ENCODE measurements at places on chromosomes 4 and X.

GRCh38 chr4:78654807-78655206 is 103.2 kb downstream of the ANXA3 start:
- no peaks in the 10 kb centered on the region for H3K36me3 ChIP-seq
- no peaks in the 10 kb centered on the region for H3K27me3 ChIP-seq
- peaks cover 16% of the 10 kb centered on the region for H3K4me1 ChIP-seq
- H3K27ac ChIP-seq, result no peak overlapping the region
- H3K4me3 ChIP-seq, result no peak overlapping the region

GRCh38 chr4:110231869-110232268 is 33.5 kb upstream of the ELOVL6 start:
- H3K4me3 ChIP-seq, result no peak overlapping the region
- H3K27me3 ChIP-seq, result no peaks in the 10 kb centered on the region
- no peak overlapping the region for H3K27ac ChIP-seq
- H3K36me3 ChIP-seq, result no peaks in the 10 kb centered on the region
- H3K4me1 ChIP-seq, result no peaks in the 10 kb centered on the region
- DNase-seq, result no peak

DNA sequence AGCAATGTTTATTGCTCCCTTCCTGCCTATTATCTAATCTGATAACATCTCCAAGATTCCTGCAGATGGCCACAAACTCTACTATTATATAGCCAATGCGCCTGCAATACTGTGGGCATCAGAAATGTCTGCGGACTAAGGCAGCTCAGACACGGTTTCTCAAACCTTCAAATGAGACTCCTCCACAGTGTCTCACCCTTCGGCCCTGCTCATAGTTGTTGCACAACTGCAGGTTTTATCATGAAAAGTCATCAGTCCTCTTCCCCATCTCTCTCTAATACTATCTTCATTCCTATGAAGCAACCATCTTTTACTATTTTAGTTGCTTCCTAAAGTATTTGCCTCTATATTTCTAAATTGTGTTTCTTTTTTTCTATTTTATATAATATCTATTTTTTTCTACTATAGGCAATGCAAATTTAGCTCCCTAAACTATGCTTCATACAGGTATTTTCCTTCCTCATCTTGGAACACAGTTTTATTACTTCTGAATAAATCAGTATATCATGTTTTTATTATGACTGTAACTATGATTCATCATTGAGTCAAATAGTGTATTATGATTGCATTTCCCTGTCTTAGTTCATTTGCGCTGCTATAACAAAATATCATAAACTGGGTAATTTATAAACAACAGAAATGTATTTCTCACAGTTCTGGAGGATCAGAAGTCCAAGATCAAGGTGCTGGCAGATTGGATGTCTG is 129.7 kb upstream of the EDNRA start:
- H3K4me1 ChIP-seq, result no peaks in the 10 kb centered on the region
- no peaks in the 10 kb centered on the region for H3K27me3 ChIP-seq
- DNase-seq, result no peak
- H3K27ac ChIP-seq, result no peak overlapping the region
- H3K4me3 ChIP-seq, result no peak overlapping the region

DNA sequence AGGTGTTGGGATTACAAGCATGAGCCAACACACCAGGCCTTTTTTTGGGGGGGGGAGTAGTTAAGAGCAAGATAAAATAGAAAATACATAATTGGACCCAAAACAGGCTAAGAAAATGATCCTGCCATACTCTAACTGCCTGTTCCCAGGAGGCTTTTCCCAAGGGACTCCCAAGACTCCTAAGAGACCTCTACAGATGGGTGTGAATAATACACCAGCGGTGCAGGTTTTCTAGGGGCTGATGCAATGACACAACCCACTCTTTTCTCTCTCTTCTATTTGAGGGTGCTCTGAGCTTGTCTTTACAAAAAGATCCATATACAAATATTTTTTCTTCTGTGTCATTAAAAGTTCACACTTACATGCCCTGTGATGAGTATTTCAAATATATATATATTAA is 116.9 kb downstream of the RASL11B start:
- no peaks in the 10 kb centered on the region for H3K27me3 ChIP-seq
- no peaks in the 10 kb centered on the region for H3K4me1 ChIP-seq
- no peak overlapping the region for H3K4me3 ChIP-seq
- H3K27ac ChIP-seq, result no peak overlapping the region

GRCh38 chr4:81541161-81541945 is 69.6 kb upstream of the RASGEF1B start:
- no peak for DNase-seq
- H3K27ac ChIP-seq, result no peak overlapping the region
- no peaks in the 10 kb centered on the region for H3K27me3 ChIP-seq

Data from CD4-positive, alpha-beta T cell (primary cell).